ENCODE measurements at places on chromosomes 1 and 21.

DNA sequence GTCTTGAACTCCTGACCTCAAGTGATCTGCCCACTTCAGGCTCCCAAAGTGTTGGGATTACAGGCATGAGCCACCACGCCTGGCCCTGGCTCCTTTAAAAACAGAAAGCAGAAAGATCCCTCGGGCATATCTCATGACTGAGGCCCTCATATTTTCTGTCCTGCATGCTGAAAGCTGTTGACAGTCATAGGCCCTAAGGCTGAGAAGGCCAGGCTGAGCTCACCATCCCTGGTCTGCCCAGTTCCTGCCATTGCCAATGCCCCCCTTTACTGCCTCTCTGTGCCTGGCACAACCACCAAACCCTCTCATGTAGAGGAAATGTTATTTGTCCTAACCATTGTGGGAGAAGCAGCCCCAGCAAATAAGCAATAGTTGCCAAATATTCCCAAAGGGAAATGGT is 12.7 kb downstream of the CD34 start:
- no peak for DNase-seq

GRCh38 chr1:77926561-77927357 is 38.3 kb downstream of the NEXN start:
- no peak for DNase-seq

DNA sequence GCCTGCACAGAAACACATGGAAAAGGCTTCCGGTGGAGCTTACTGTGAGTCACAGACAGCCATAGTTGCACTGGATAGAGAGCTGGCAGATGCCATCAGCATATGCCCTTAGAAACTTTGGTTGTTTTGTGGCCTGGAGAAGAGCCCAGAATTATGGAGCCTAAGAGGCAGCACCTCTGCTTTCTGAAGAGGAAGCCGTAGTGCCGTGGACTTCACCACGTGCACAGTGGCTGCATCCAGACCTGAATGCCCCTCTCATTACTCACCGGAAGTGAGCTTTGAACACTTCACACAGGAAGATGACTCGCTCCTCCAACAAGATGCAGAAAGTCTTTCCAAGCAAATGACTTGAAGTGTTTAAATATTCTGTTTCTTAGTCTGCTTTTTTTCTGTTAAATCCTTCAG is 28.4 kb downstream of the JUN start:
- no peak for DNase-seq

- DNase-seq = no peak
Observed at GRCh38 chr1:147717051-147717705, 43.2 kb downstream of the GJA5 start.

DNA sequence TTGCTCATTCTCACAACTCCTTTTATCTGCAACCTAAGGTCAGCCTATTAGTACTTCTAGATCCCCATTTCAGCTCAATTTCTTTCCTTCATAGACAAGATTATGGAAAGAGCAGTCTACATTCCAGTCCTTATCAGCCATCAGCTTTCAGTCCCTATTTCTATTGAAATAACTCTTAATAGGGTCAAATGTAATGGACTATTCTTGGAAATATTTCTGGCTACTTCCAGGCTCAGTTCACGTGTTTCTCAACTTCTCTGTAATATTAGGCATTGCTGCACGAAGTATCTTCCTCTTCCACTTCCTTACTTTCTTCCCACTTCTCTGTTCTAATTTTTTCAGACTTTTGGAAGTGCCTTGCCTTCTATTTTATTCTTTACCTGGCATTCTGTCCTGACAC is 232.9 kb upstream of the USP25 start:
- DNase-seq = no peak

DNA sequence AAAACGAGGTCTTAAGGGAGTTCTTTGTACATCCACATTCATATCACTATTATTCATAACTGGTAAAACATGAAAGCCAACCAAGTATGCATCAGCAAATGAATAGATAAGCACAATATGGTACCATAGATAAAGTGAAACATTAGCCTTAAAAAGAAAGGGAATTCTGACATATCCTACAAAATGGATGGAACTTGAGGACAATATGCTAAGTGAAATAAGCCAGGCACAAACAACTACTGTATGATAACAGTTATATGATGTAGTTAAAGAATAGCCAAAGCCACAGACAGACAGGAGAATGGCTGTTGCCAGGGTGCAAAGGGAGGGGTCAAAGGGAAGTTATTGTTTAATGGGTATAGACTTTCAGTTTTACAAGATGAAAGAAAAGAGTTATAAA is 148.9 kb downstream of the EIF4G3 start:
- no peak for DNase-seq

GRCh38 chr1:207919523-207920170 is 8.7 kb upstream of the CD34 start:
- no peak for DNase-seq
